PC-3 (cell line): ENCODE measurements at places on chromosomes 2 and 18.
A peak's percentile ranks its signal among the peaks of the same experiment; 100 is the strongest.

GRCh38 chr2:232170396-232170795 is 208.2 kb upstream of the ALPP start:
- no peak for DNase-seq

DNA sequence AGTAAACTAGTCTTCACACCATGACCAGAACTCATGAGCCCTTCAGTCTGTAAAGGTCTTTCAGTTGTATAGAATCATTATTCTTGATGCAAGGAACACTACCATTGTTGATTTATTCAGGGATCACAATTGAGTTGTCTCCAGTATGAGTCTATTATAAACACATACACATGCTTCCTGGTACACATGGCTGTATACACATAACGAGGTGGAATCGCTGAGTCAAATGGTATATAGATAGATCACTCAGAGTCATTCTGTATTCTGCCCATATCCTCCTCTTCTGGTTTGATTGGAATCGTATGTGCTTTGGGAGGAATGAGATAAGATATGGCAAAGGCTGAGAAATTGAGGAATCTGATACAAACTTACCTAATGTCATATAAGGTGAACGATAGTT is 216.0 kb downstream of the UBE2E3 start:
- DNase-seq = peak; percentile 21

GRCh38 chr2:188645986-188646385 is 328.2 kb upstream of the COL3A1 start:
- no peak for DNase-seq

DNA sequence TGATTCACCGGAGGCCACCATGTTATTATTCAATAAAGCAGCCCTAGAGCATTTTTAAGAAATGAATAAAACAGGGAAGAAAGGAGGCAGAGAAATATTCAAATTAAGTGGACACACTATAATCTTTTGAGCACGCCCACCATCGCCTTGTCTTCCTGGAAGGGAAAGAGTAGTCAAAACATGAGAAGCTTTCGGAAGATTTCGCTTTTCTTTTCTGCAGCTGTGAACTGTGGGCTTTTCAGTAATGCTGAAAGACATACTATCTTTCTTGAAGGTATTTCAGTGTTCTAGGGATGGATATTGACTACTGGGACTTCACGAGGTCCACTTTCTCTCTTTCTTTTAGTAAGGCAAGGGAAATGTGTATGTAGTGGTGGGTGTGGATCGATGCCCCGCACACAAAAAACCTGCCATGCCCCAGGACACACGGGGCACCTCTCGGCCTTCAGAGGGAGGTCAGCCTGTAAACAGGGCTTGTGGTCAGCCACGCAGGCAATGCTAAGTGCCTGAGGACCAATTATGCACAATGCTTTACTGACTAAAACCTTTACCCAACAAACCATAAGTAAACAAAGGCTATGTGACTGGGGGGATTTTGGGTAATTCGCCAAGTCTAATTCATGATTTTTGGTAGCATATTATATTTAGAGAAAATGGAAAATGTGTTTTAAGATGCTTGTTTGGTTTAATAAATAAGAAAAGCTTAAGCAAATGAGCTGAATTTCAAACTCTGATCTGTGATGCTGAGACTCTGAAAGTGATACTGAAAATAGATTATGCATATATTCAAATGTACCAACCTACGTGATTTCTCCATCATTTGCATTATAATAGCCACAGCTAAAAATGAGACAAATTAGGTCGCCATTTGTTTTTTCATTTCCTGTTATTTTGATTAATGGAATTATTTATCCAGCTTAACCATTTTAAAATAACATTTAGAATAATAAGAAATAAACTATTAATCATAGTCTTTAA is 130.5 kb downstream of the ZNF516 start:
- DNase-seq = no peak
